ENCODE measurements at places on chromosomes 1 and 21.

DNA sequence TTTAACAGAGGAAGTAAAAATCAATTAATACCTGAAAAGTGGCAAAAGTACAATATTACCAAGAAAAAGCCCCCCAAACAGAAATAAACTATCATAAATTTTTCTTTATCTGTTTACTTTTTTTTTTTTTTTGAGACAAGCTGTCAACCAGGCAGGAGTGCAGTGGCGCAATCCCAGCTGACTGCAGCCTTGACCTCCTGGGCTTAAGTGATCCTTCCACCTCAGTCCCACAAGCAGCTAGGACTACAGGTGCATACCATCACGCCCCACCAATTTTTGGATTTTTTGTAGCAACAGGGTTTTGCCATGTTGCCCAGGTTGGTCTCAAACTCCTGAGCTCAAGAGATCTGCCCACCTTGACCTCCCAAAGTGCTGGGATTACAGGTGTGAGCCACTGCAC is 8.0 kb downstream of the TFB2M start:
- DNase-seq, result no peak

- no peak for DNase-seq
These were observed 65.4 kb upstream of the PTGS2 start for GRCh38 chr1:186745531-186746146.

- no peak for DNase-seq
These were observed 61.2 kb downstream of the EDARADD start for GRCh38 chr1:236455243-236455642.

GRCh38 chr1:97947695-97948094 is 26.9 kb upstream of the DPYD start:
- no peak for DNase-seq

DNA sequence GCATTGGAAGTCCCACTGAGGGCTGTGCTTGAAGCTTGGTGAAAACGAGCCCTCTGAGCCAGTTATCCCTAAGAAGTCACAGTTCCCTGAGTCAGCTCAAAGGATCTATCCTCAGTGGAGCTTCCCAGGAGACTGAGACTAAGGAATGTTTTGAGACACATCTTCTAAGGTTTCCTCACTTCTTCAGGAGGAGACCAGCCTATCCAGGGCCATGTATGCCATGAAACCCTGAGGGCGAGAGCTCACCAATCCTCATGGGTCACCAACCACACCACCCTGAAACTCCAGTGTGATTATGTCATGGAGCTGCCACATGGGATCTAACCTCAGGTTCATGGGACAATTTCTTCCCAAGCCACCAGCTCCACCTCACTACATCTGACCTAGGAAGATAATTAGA is 7.6 kb upstream of the TIE1 start:
- no peak for DNase-seq

DNA sequence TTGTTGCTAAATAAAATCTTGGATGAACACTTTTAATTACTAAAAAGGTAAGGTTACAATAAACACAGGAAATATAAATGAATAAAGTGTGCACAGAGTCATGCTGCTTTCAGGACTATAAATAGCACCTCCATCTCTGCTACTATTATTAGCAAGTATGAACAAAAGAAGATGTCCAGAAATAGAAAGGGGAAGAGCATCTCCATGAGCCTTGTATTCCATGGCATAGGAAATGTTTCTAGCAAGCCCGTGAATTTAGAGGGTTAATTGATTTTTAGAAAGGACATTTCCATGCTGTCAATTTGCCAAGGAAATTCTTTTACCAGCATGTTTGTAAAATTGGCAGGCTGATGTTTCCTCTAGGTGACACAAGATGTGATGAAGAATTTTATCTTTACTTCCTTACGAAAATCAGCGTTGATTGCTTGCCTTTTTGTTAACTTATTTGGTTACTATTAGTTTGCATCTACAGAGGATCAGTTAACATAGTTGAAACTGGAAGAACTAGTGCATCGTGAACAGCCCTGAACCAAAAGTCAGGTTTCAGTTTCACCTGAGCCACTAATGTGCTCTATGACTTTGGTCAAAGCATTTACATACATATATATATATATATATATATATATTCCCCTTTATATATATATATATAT is 45.3 kb downstream of the NR5A2 start:
- DNase-seq, result no peak

DNA sequence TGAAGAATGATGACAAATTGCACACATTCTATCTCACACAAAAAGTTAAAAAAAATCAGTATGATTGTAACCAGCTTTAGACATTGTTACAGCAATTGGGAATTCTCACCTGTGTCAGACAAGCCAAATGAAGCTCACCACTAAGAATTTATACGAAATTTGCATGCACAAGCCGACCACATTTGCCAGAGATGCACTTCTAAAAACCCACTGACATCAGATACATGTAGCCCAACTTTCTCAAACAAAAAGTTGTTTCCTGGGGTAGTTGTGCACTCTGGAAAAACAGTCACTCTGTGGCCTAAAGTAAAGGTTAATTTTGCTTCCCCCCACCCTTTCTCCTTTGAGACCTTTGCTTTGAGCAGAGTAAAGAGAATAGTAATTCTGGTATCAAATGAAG is 67.9 kb upstream of the IL12RB2 start:
- no peak for DNase-seq

GRCh38 chr1:109283748-109284600 is 1.0 kb upstream of the PSRC1 start:
- no peak for DNase-seq

- DNase-seq, result no peak
These were observed 198.9 kb downstream of the LRRC7 start for GRCh38 chr1:69766431-69767180.

DNA sequence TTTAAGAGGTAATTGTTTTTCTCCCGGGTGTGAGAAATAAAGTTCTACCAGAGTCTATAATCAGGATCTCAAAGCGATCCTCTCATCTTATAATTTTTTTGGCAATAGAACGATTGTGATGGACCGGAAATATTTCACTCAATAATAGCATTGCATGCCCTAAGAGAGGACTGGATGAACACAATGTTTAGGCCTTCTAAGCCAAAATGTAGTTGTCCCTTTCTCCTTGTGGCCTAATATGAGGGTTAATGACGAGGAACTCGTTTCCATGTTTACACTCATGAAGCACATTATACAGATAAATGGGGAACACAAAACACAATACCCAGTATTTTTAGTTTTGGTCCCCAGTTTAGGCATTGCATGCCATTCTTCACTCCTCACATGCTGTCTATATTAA is 5.9 kb downstream of the TBX15 start:
- no peak for DNase-seq

GRCh38 chr1:116951200-116951935 is 41.7 kb downstream of the PTGFRN start:
- DNase-seq, result no peak

GRCh38 chr21:46600978-46601377 is 3.9 kb downstream of the S100B start:
- DNase-seq, result no peak

DNA sequence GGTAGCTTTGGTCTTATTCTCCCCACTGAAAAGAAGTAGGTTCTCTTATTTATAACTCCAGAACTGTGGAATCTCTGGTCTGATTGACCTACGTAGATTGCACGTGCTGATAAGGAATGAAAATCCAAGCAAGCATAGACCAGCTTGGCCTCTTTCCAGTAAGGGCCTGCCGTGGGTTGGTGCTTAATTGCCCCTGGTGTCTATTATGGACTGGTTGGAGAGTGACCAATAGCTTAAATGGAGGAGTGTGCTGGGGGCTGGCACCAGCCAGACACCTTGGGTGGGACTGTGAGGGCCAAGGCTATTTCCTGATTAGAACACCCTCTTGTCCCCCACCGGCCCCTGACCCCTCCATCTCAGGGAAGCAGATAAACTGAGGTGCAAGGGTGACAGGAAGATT is 74.0 kb downstream of the TENT5C start:
- no peak for DNase-seq

- no peak for DNase-seq
These were observed 70.1 kb upstream of the CASZ1 start for GRCh38 chr1:10866321-10867093.

- DNase-seq, result no peak
These were observed 43.3 kb upstream of the RABGAP1L start for GRCh38 chr1:174116042-174116441.

DNA sequence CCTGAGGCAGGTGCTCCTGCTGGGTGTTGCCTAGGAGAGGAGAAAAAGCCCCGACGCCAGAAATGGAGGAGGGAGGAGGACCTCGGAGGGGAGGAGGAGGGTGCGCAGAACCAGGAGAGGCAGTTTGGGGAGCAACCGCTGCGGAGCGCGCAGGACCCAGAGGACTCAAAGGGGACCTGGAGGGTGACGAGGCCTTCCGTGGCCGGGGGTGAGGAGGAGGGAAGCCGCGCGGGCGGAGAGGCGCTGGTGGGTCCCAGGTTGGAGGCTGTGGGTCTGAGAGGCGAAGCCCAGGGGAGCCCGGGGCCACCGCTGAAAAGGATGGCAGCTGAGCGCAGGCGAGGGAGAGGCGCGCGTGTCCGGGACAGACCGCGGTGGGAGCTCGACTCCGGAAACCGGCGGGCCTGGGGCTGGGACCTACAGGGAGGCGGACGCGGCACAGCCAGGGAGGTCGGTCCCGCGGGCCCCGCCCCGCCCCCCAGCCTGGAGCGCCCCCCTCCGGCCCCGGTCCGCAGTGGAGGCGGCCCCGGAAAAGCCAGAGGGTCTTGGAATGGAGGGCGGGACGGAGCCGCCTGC is 15.1 kb downstream of the RNF223 start:
- no peak for DNase-seq

- DNase-seq, result no peak
These were observed 67.6 kb downstream of the RGS13 start for GRCh38 chr1:192703283-192704206.

GRCh38 chr1:30599721-30600120 is 123.7 kb downstream of the MATN1 start:
- no peak for DNase-seq

DNA sequence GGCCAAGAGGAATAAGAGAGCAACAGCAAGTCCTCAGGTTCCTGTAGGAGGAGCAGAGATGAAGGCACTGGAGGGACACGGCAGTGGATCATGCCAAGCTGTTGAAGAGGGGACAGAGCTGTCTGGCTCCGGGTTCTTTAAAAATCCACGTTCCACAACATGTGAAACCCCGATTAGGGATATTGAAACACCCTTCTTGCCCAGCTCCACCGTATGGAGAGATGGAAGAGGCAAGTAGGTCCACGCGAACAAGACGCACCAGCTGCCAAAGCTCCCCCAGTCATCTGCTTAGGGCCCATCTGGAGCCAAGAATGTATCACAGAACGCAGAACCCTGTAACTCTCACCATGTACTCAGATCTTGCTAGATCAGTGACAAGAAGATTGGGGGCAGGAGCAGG is 3.9 kb downstream of the C1orf198 start:
- no peak for DNase-seq

- no peak for DNase-seq
These were observed 134.8 kb upstream of the TNFSF4 start for GRCh38 chr1:173341971-173342370.

- no peak for DNase-seq
These were observed 878.5 kb downstream of the USP25 start for GRCh38 chr21:16608209-16608830.

GRCh38 chr21:18147678-18148077 is 97.0 kb upstream of the CHODL start:
- DNase-seq, result no peak

- no peak for DNase-seq
These were observed 106.8 kb upstream of the FAM78B start for GRCh38 chr1:166273618-166274017.

- no peak for DNase-seq
These were observed 44.1 kb upstream of the TSPAN2 start for GRCh38 chr1:115133440-115133839.

- DNase-seq, result no peak
These were observed 737.6 kb downstream of the PLA2G4A start for GRCh38 chr1:187566354-187566753.

DNA sequence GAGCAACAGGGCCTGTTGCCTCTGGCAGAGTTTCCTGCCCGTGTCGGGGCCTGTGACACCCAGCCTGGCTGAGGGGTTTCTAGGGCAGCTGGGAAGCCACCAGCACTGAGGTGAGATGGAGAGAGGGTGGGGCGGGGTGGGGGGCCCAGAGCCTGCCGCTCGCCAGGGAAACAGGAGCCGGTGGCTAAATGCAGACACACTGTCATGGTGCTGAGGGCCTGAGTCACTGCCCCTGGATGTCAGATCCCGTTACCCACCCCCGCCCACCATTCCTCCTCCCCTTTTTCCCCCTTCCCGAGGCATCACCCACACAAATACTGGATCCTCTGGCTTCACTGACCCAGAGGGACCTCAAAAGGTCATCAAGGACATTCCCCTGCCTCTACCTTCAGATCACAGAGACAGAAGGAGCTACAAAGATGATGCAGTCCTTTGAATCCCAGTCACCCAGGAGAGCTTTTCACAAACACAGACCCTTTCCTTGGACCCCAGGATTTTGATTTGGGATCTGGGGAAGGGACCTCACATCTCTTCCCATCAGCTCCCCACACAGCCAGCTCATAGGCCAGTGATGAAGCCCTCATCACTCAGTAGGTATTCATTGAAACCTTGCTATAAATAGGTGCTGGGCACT is 1.9 kb upstream of the HSPB7 start:
- DNase-seq, result no peak

GRCh38 chr1:118122234-118123004 is 62.6 kb downstream of the SPAG17 start:
- DNase-seq, result no peak

- DNase-seq, result no peak
These were observed 35.3 kb downstream of the EPHB2 start for GRCh38 chr1:22745669-22746585.

DNA sequence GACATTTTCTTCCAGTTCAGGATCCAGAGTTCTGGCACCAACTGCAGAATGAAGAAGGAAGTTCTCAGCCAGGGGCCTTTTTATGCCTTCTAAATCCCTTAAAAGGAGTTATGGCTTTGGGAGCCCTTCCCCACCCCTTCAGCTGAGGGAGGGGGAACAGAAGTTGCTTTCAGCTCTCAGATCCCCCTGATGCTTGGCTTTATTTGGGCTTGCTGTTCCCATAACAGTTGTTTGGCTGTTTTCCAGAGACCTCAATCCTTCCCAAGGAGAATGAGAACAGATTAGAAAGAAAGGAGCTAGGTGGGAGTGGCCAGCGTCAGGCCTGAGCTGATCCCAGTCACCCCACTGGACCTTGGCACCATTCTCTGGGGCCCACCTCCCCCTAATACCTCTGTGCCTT is at the start of gene RPE65:
Gene RPE65 (minus strand): TSS at position 54 of the 400 bp plus-strand sequence. CDS start 49 bp downstream, at position 5.
- DNase-seq, result no peak

- no peak for DNase-seq
These were observed 222.4 kb upstream of the ESRRG start for GRCh38 chr1:216945538-216946080.

DNA sequence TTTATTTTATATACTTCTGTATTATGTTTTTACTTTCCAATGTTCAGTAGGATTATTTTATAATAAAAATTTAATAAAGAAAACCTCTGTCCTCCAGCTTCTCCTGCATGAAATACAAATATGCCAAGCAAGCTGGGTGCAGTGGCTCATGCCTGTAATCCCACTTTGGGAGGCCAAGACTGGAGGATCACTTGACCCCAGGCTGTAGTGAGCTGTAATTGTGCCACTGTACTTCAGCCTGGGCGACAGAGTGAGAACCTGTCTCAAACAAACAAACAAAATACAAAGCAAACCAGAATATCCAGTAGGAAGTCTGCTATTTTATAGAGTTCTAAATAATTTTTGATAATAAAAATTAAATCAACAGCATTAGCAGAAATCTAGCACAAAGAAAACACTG is 168.8 kb downstream of the EIF4G3 start:
- no peak for DNase-seq

- no peak for DNase-seq
These were observed 117.1 kb upstream of the DUSP10 start for GRCh38 chr1:221858818-221859611.

- no peak for DNase-seq
These were observed 41.1 kb upstream of the BCL10 start for GRCh38 chr1:85317560-85317959.

- DNase-seq, result no peak
These were observed 70.8 kb upstream of the FMN2 start for GRCh38 chr1:240020871-240021270.
